ENCODE measurements at places on chromosomes 6 and 20.

DNA sequence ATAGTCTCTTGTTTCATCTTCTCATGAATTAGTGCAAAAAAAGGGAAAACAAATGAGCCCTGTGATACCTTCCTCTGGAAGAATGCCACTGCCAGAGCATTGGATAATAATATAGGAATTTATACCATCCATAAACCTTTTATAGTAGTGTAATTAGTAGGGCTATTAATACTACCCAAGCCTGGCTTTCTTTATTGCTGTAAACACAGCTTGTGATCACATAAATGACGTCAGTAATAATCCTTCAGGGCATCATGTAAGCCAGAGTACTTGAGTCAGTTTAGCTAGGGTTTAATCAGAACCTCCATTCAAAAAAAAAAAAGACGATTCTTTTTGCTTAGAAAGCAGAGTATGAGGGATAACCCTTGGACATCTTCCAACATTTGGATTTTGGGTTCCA lies 264.8 kb downstream of the SLC35F1 start:
- no peak for DNase-seq

GRCh38 chr20:51760905-51761546 lies 7.2 kb downstream of the ATP9A start:
- no peak for DNase-seq

- DNase-seq, result no peak
Measured at GRCh38 chr6:66245231-66245630, 538.2 kb upstream of the EYS start.

- no peak for DNase-seq
Measured at GRCh38 chr20:61819574-61819846, 246.2 kb downstream of the TAF4 start.

- no peak for DNase-seq
Measured at GRCh38 chr6:44487002-44487401, 99.5 kb downstream of the CDC5L start.

- DNase-seq, result no peak
Measured at GRCh38 chr6:53244399-53244931, 95.8 kb upstream of the GCM1 start.

- DNase-seq, result no peak
Measured at GRCh38 chr20:52269321-52269720, 77.7 kb upstream of the ZFP64 start.

DNA sequence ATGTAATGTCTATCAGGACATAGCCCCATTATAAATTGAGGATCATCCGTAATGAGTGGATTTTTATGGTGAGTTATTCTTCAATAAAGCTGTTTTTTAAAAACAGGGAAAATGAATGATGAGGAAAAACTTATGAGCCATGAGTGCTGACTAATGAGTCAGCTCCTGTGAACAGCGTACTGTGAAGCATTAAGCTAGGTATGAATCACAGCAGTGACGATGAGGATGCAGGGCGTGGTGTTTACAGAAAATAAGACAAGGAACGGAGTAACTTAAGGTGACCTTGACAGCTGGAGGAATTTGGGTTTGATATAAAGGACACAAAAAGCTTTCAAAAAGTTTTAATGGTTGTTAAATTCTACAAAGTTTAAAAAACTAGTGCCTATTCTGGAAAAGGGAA lies 96.3 kb downstream of the FOXF2 start:
- DNase-seq, result no peak

DNA sequence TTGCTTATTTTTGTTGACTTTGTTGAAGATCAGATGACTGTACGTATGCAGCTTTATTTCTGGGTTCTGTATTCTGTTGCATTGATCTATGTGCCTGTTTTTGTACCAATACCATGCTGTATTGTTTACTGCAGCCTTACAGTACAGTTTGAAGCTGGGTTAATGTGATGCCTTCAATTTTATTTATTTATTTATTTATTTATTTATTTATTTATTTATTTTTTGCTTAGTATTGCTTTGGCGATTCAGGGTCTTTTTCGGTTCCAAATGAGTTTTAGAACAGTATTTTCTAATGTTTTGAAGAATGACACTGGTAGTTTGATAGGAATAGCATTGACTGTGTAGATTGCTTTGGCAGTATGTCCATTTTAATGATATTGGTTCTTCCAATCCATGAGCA lies 210.3 kb downstream of the EPM2A start:
- no peak for DNase-seq

GRCh38 chr20:10805764-10806163 lies 132.0 kb upstream of the JAG1 start:
- no peak for DNase-seq
